ENCODE measurements at places on chromosomes 4 and X.

DNA sequence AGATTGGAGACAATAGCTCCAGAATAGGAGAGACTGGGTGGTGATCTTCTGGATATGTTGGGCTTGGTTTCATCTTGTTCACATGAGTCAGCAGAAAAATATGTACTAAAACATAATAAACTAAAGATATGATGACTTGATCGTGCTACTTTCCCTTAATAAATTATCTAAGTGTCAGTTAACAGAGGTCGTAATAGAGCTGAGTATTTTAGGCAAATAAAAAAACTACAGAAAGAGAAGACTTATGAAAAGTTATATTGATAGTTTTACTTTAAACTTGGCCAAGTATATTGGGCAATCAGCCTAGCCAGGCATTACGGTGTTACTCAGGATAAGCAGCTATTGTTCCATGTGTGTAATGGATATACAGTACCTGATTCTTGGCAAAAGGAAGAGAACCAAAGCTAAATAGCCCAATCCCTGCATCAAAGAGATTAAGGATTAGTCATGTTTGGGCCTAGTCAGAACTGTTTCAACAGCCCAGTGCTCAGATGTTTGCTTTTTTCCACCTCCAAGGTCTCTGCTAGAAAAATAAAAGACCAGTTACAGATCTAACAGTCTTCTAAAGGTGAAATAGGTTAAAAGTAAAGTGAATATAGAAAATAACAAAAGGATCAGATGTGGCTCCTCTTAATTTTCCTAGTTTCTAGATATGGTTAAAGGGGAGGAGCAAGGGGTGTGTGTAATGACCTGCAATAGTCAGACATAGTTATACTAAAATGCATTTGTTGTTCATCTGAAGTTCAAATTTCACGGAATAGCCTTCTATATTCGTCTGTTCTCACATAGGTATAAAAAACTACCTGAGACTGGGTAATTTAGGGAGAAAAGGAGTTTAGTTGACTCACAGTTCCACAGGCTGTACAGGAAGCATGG is 262.6 kb downstream of the ADGRL3 start:
- DNase-seq = no peak

DNA sequence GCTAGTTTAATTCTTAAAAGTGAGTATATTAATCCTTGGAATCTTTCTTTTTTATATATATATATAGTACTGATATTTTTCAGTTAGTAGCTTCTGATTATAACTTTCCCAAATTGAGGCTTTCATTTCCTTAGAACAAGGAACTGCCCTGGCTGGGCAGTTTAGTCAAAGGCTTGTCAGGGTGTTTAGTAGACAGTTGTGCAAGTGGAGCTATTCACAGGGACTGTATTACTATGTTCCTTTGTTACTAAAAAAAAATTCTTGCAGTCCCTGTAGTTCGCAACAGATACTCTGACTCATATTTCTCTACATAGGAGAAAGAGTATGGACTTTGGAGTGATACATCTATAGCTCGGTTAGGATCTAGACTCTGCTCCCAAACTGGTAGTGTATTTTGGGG is 20.8 kb downstream of the USO1 start:
- DNase-seq = no peak

GRCh38 chr4:159103384-159103990 is 608 bp downstream of the RAPGEF2 start:
- peak; percentile 58 for DNase-seq

DNA sequence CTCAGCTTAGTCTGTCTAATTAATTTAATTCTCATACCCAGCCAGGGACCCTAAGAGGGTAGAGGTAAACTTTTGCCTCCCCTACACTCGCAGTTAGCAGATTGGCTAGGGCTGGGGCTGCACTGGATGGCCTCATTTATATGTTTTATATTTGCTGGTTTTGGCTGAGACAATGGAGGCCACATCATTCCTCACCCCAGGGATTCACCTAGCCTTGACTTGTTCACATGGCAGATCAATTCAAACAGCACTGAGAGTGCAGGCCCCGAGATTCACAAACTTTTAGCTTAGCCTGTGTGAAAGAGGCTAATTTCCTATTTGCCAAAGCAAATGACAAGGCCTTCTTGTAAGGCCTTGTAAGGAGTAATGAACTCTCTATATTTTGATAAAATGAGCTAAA is 844.4 kb downstream of the ARAP2 start:
- no peak for DNase-seq

DNA sequence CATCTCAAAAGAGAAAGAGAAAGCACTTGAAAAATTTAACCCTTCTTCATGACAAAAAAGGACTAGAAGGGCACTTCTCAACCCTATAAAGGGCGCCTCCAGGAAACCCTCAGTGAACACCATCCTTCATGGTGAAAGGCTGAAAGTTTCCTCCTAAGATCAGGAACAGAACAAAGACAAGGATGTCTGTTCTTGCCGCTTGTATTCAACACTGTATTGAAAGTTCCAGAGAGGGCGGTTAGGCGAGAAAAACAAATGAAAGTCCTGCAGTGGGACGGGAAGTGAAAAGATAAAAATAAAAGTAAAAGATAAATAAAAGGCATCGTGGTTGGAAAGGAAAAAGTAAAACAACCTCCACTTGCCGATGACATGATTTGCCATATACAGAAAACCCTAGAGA is 50.9 kb downstream of the RNF212 start:
- DNase-seq = no peak

GRCh38 chrX:68703846-68704245 is 56.4 kb downstream of the STARD8 start:
- no peak for DNase-seq

DNA sequence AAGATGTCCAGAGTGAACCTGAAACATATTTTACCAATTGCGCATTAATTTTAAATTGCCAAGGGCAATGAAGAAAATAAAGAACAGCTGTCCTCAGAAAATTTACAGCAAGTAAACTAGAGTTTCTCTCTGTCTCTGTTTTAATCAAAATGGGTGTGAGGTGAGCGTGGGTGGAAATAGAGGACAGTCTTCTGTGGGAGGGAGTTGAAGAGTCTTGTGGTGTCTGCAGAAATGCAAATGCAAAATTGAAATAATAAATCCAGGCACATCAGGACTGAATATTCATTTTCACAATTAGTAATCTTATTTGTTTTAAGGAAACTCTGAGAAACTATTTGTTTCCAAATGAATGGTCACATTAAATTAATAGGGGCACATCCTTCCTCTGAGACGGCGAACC is 192.0 kb downstream of the ARHGAP10 start:
- no peak for DNase-seq

GRCh38 chrX:24513416-24513815 is 48.3 kb downstream of the PDK3 start:
- no peak for DNase-seq

DNA sequence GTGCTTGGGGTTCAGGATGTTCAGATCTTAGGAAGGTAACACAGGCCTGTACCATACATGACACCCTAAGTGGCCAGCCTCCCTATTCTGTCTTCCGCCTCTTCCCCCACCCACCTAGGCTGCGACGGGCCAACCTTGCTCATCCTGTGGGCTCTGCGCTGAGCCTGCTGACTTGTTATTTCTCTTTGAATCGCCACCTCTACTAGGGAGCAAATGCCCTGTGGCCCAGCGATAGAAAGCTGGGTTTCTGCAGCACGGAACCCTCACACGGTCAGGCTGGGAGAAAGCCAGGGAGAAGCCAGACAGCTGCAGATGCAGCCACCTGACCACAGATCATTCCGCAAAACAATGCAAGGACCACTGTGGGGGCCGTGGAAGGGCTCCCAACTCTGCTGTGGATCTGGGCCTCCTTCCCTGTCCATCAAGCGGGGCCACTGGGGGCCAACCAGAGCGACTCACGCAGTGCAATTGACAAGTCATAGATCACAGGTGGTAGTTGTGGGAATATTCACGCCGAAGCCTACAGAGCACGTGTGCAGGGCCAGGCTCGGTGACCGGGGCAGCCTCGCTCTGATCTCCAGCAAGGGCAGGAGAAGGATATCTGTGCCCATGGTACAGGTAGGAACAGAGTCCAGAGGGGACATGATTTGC is 227.5 kb downstream of the AFAP1 start:
- no peak for DNase-seq

GRCh38 chr4:89000844-89001360 is 56.1 kb downstream of the FAM13A start:
- no peak for DNase-seq

DNA sequence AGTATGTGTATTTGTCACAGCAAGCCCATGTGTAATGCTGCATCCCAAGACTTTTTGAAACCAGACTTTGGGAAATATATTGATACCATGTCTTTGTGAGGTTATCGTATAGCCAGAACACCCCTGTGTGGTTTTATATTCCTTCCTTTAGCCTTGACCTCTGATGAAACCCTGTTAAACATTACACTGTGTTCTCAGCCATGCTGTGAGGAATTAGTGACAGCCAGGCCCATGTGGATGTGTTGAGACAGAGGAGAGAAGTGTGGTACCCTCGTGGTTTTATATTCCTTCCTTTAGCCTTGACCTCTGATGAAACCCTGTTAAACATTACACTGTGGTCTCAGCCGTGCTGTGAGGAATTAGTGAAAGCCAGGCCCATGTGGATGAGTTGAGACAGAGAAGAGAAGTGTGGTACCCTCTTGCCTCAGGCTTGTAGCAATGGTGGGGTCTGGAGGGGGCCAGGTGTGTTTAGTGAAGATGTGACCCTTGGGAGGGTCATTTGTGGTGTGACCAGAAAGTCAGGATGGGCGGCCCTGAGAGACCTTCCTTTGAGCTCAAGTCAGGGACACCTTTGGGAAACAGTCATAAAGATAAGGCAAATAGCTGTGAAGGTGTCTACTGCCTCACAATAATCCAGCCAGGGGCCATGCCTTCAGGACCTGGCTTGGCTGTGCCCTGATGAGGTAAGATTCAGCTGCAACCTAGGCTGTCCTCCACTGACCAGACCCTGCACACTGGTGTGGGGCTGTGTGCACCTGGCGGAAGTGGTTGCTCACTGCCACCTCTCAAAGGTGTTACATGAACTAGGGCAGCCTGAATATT is 110.0 kb downstream of the IRF2 start:
- no peak for DNase-seq

GRCh38 chr4:42123071-42123644 is 29.3 kb downstream of the BEND4 start:
- no peak for DNase-seq

GRCh38 chr4:152369902-152370295 is 166.0 kb downstream of the FBXW7 start:
- no peak for DNase-seq

DNA sequence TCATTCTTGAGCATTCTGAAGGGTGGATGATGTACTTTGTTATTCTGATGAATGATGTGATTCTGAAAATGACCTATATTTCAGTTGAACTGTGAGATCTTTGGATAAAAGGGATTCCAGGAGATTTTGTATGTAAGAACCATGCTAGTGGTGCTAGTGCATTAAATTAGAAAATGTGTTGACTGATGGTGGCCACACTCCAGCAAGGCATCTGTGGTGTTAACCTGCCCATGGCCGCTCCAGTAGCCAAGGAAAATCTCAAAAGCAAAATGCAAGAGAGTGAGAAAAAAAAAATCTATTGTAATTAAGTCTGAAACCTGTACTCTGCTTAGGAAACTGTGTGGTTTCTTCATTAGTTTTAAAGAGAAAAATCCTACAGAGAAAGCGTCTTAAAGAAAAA is 93.5 kb downstream of the WWC2 start:
- no peak for DNase-seq

GRCh38 chr4:185726931-185727330 is 85.1 kb downstream of the SORBS2 start:
- DNase-seq = no peak

DNA sequence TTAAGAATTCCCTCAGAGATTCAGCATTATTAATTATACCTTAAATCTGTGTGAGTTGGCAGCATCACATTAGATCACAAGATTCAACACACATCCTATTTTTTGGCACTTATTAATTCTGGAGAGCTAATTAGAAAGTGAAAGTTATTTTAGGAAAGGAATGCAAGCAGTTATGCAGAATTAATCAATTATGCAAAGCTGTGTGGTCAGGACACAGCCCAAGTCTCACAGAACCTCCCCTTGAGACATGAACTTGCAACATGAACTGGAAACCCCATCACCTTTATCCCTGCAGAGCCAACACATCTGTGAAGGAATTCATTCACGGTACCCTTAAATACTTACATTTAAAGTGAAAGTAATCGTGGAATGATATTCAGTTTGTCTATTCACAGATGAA is 80.5 kb downstream of the TSPAN5 start:
- no peak for DNase-seq

GRCh38 chr4:112060212-112060611 is 85.0 kb upstream of the FAM241A start:
- no peak for DNase-seq

- DNase-seq = no peak
Observed at GRCh38 chr4:60129740-60130139, 1070.4 kb upstream of the ADGRL3 start.

DNA sequence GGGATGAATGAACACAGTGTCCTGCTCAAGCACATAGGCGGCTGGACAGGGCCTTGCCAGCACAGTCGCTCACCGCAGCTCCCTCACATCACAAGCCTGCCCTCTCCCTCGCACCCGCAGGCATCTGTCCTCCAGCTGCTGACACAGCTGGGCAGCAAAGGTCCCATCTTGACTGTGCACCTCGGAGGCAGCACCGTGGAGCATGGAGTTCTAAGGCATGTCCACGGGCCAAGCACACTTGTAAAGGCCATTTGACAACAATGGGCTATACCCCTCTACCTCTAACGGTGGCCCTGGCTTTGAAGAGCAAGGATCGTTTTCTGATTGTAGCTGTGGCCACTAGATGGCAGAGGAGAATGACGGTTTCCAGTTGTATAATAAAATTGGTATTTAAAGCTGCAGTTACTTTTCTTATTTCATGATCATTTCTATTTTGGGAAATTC is 53.8 kb downstream of the APLN start:
- DNase-seq = no peak

DNA sequence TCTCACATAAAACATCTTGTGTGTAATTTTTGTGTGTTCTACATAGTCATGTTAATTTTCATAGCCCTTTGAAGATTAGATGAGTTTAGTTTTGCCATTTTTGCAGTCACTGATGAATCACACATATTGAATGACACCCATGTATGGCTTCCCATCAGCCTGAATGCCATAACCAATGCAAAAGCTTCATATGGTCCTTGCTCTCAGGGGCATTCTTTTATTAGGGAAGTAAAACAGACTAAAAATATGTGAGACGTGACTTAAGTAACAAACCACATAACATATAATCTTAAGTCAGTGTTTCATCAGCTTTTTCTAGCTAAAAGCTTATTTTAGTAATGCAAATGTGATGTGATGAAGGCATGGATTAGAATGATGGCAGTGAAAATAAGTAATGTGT is 8.2 kb downstream of the SLC25A4 start:
- DNase-seq = no peak

DNA sequence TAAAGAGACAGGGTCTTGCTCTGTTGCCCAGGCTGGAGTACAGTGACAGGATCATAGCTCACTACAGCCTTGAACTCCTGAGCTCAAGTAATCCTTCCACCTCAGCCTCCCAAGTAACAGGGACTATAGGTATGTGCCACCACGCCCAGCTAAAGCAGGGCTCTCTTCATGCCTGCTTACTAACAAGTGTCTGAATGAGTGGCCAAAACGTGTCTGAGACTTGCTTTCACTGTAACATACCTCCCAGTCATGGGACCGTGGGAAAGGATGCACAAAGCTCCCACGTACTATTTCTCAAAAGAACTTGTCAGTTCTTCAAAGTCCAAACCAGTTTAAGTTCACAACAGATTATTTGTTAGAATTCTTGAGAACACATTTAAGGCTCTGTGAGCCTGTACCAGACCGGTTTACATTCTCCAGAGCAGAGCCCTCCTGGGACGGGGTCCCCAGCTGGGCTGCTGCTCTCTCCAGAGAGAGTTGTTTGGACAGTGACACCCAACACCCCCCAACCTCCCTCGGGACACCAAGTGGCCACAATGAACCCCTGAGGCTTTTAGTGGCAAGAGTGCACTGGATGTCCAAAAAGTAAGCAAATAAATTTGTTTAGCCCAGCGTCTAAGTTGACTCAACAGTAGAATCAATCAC is 24.1 kb downstream of the SH3KBP1 start:
- no peak for DNase-seq
